ENCODE measurements at places on chromosomes 2 and 18.

DNA sequence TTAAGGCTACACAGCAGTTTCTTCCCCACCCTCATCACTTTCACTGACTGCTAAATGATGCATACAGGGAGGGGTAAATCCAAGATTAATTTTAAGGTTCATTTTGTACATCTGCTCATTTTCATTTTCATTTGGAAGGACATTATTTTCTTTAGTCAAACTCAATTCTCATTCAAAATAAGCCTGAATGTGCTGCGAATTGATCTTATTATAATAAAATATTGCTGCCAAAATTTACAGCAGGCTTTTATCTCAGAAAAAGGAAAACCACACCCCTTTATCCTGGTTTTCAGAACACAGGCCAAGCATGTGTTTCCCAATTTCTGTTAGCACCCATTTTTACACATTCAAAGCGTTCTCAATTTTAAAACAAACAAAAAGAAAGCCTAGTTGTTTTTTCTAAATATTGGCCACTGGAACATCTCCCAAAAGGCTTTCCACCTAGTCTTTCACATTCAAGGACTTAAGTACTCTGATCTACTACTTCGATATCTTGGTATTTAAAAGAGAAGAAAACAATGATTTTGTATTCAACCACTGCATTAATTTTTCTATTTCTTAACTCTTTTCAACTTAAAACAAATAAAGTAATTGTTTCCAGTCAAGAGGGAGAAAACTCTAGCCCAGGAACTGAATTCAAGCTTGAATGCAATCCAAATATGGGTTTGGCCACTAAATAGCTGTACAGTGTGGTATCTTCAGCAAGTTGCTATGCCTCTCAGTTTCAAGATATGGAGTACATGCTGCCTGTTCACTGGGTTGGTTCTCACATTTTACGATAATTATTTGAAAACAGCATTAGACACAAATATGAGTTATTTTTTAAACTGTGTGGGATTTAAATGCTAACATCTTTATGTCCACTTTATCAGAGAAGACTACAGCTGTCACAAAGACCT, 52.5 kb downstream of the CDH2 start:
- DNase-seq: no peak

GRCh38 chr18:73962256-73962655, 185.4 kb downstream of the FBXO15 start:
- no peak for DNase-seq

DNA sequence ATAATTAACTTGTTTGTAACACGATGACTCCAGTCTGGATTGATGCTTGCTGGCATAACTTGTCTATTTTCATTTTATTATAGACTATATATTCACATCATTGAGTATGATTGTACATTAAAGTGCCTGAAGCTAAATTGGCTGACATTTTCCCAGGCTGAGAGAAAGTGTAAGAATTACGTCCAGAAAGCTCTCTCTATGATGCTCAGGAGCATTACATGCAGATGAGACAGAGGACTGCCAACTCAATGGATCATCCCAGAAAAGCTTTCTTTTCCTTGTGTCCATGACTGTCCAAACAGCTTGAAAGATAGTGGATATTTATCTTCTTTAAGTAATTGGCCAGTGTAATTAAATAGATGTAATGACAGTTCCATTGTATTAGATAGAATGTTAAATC, 1372.2 kb upstream of the TMEFF2 start:
- DNase-seq: no peak

- no peak for DNase-seq
Observed at GRCh38 chr18:22337306-22337705, 80.4 kb downstream of the CTAGE1 start.

- DNase-seq: no peak
Observed at GRCh38 chr2:169036736-169037440, 5.8 kb upstream of the ABCB11 start.

DNA sequence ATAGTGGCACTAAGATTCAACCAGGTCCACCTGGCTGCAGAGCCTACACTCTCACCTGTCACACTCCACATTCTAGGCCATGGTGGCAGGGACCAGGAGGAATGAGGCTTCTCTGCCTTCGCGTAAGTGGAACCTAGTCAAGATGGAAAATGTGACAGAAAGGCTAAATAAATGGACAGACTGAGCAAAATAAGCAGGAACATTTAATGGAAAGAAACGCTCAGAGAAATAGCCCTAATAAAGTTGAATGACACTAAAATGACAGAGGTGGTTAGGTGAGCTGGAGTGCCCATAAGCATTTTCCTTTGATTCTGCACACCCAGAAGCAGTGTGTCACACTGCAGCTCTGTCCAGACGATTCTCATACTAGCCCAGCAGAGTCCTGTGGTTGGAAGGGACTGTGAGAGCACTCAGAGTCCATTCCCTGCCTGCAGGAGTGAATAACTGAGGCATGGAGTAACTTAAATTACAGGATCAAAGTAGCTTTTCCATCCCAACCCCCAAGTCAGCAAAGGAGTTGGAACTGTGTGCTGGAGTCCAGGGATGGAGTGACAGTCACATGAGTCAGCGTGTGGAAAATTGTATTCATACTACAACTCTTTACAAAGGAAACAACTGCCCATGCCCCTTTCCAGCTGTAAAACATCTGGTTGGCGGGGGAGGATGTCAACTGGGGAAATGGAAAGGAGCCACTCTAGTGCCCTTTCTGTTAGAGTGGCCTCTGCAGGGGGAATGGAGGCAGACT, 105.4 kb upstream of the LGALSL start:
- DNase-seq: no peak

DNA sequence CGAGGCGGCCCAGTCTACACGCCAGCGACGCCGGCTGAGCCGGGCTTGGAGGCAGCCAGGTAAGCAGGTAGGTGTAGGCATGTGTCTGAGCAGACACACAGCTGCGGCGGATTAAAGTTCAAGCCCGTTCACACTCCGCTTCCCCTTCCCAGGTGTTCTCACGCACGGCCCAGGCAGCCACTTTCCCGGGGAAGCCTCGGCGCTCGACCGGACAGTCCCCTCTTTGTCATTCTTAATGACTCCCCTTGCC, 367 bp downstream of the TGFA start:
- no peak for DNase-seq

DNA sequence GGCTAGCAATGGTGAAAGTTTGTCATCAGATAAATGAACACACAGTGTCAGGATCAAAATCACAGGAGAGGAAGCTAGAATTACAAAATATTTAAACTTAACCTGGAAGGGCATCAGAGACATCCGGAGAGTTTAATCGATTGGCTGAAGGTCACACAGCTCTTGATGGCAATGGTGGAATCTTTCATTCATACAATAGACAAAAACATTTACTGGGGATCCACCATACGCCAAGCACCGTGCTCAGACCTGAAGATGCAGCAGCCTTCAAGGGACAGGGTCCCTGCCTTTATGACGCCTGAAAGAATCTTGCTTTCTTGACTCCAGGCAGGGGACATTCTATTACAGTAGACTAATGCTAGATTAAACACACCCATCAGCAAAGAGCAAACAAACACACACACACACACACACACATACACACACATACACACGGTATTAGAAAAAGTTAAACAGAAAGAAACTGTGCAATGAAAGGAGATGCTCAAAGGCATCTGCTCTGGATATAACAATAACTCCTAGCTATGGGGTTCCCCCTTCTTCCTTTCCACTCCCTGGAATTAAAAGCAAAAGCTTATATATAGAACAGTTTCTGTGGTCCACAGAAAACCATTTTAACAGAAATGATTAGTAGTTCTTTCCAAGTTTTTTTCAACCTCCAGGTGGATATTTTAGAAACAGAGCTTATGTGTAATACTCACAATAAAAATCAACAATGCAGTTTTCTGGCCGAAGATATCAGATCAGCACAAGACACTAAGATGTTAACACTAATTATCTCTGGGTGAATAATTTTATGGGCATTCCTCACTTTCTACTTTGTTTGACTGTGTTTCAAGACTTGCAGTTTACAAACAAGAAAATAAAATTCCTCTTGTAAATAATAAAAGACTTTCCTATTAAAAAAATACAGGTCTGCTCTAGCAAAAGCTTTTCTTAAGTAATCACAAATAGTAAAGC, 151.7 kb downstream of the ANKRD44 start:
- no peak for DNase-seq

DNA sequence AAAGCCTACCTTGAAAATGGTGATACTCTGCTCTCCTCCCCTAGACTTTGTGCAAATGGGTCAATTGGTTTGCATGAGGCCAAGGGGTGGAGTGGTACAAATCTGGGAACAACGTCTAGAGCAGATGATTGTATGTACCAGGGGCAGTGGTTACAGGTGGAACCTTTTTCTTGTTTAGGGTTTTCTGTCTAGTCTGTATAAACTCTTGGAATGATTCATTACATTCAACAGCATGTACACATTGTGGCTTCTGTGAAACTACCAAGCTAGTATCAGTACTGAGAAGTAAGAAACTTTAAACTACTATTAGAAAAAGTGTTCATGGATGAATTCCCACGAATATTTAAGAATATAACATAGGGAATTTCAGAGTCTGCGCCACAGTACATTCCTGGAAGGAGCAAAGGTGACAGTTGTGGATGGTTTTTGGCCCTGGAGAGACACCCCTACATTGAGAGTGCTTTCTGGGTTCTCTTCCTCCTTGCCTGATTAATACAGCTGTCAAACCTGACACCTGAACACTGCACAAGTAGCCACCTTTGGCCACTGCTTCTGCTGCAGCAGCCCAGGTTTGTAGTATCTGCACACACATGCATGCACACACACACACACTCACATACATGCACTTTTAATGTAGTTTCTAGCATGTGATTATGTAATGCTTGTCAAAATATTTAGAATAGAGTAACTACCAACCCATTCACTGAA, 30.0 kb downstream of the CFAP221 start:
- no peak for DNase-seq

DNA sequence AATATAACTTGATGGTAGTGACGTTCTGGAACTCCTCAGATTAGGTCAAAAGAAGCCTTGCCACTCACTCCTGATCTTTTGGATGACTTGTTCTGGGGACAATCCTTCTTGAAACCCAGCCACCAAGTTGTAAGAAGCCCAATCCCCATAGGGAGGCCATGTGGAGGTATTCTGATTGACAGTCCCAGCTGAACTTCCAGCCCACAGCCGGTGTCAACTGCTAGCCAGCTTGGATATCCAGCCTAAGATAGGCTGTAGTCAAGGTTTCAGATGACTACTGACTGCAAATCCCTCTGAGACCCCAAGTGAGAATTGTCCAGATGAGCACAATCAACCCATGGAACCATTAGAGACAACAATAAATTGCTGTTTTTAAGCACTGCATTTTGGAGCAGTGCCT, 31.4 kb downstream of the EIF2AK2 start:
- DNase-seq: no peak

DNA sequence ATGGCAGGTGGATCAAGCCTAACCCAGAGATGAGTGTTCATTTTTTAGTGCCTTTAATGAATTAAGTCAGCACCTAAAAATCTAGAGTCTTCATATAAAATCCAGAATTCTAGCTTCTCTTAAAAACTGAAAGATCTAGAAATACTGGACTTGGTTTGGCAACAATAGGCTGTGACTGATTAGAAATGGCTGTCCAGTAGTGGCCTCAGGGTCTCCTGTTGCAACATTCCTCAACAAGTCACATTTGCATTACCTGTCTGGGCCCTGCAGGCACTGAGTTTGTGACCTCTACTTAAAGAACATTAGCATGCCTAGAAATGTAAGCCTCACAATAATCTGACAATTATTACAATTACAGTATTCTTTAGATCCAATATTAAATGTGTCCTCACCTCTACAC, 33.1 kb downstream of the MBD2 start:
- DNase-seq: no peak

DNA sequence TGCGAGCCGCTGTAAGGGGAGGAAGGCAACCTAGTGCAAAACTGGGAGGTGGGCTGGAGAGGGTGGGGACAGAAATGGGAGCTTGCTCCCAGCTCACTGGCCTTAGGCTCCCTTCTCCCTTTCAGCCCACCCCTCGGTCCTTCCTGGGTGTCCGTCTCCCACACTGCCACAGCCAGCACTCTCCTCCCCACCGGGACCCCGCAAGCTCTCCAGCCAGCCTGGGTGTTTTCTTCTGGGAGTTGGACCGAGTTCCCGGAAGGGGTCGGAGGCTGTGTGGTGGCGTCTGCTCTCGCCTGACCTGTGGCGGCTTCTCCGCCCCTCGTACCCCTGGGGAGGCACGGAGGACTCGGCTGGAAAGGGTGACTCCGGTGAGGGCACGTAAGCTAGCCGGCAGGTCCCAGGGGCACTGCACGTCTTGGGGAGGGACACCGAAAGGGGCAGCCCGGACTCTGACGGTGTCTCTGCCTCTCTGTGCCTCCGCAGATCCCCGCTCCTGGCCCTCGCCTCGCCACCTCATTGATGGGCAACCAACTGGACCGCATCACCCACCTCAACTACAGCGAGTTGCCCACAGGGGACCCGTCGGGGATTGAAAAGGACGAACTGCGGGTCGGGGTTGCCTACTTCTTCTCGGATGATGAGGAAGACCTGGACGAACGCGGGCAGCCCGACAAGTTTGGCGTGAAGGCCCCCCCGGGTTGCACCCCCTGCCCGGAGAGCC, 1.1 kb downstream of the LRATD1 start:
- DNase-seq: no peak

GRCh38 chr2:1528273-1529064, 115.2 kb downstream of the TPO start:
- DNase-seq: no peak

DNA sequence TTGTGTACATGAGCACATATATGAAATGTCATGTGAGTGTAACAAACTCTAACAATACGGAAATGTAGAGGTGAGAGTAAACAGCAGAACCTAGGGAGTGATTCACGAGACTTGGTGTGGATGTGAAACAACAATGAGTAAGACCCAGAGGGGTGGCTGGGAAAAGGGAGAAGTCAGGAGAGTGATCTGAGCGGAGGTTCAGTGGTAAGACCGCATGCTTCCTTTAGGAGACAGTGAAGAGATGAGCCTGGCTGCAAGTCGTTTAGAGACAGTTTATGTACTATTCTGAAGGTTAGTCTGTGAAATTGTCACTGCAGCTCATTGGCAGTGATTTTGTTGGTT, 150.6 kb downstream of the PRPF40A start:
- no peak for DNase-seq

- no peak for DNase-seq
Observed at GRCh38 chr2:23645230-23645808, 260.3 kb downstream of the KLHL29 start.

GRCh38 chr18:25465152-25465732, 113.3 kb upstream of the ZNF521 start:
- DNase-seq: no peak

GRCh38 chr2:184504252-184504651, 94.1 kb upstream of the ZNF804A start:
- DNase-seq: no peak

- DNase-seq: no peak
Observed at GRCh38 chr2:62738981-62739936, 33.7 kb downstream of the EHBP1 start.

DNA sequence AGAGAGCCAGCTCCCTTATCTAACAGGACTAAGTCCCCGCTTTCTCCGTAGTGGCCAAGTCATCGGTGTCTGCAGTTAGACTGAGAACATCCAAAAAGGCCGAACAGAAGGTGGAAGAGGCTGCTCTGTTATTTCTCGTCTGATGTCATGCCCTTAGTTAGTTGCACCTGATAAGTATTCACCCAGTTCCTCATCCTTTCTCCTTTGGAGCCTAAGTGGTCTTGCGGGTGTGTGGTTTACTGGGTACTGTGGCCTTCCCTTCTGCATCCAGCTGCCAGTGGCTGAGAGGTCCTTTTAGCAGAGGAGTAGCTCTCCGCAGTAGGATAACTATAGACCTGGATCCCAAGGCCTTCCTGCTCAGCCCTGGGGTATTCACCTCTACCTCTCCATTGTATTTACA, 211.6 kb downstream of the BCL2 start:
- no peak for DNase-seq

Data from activated CD4-positive, alpha-beta memory T cell treated with anti-CD3 and anti-CD28 coated beads for 36 hours (primary cell).